Activated CD8-positive, alpha-beta T cell treated with anti-CD3 and anti-CD28 coated beads for 36 hours (primary cell): ENCODE measurements at places on chromosomes 16 and 17. TPM values are rescaled to one million over a fixed set of nuclear protein-coding genes. Genes with fewer than 3 reads are reported as not detected.
A peak's percentile ranks its signal among the peaks of the same experiment; 100 is the strongest.

The PRSS21 gene
- 11.3 TPM for total RNA-seq

GRCh38 chr16:27720731-27721530 is 171.0 kb downstream of the KATNIP start:
- DNase-seq = no peak

- DNase-seq = peak; percentile 60
Measured at GRCh38 chr17:18992454-18993130, 12.0 kb downstream of the FAM83G start.

The SYNRG gene
- 35.4 TPM for total RNA-seq

DNA sequence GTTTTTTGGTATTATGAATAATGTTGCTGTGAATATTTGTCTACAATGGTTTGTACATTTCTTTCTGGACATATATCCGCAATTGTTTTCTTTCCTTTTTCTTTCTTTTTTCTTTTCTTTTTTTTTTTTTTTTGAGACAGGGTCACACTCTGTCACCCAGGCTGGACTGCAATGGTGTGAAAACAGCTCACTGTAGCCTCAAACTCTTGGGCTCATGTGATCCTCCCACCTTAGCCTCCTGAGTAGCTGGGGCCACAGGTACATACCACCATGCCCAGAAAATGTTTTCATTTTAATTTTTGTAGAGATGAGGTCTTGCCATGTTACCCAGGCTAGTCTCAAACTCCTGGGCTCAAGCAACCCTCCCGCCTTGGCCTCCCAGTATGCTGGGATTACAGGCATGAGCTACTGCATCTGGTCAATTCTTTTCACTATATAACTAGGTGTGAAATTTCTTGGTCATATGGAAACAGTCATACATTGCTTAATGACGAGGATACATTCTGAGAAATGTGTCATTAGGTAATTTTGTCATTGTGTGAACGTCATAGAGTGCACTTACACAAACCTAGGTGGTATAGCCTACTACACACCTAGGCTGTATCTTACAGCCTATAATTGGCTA is 15.2 kb downstream of the IL21R start:
- peak; percentile 25 for DNase-seq

DNA sequence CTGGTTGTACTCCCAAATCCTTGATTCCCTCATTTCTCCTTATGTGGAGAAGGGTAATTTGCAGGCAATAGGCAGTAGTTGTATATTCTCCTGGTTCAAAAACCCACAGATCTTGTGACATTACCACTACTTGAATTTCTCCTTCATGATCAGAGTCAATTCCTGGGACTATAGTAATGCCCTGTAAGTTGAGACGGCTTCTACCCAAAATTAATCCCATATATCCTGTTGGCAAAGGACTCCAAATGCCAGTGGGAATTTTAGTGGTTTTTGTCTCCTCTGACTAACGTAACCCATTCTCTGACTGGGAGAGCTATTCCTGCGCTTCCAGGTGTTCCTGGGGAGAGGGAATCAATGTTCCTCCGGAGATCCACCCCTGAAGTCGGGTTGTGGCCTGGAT is 11.6 kb upstream of the ZNF689 start:
- DNase-seq = no peak

DNA sequence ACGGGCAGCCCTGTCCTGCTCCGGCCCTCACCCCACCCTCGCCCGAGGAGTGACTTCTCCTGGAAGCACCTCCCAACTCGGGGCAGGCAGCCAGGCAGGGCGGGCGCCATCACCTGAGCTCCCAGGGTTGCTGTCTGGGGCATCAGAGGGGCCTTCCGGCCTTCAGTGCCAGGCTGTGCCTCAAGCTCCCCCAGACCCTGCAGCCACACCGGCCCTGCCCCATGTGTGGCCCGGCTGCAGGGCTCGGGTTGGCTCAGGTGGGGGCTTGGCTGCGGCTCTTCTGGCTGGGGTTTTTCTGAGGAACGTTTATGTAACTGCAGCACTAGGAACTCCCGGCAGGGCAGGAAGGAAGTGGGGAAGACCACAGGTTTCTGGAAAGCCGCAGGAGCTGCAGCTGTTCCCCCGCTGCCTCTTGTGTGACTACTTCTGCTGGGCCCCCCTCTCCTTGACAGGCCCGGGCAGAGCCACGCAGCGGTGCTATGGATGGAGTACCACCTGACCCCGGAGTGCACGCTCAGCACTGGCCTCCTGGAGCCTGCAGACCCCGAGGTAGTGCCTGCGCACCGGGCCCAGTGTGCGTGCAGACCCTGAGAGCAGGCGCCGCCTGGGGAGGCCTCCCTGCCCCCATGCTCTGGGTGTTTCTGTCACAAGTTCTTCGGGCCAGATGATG is 45.6 kb downstream of the PRMT7 start:
- DNase-seq = peak; percentile 89
